ENCODE measurements at places on chromosomes 4 and X. TPM values are rescaled to one million over a fixed set of nuclear protein-coding genes. Genes with fewer than 3 reads are reported as not detected.

ATP2B3 gene
- total RNA-seq: not detected

DNA sequence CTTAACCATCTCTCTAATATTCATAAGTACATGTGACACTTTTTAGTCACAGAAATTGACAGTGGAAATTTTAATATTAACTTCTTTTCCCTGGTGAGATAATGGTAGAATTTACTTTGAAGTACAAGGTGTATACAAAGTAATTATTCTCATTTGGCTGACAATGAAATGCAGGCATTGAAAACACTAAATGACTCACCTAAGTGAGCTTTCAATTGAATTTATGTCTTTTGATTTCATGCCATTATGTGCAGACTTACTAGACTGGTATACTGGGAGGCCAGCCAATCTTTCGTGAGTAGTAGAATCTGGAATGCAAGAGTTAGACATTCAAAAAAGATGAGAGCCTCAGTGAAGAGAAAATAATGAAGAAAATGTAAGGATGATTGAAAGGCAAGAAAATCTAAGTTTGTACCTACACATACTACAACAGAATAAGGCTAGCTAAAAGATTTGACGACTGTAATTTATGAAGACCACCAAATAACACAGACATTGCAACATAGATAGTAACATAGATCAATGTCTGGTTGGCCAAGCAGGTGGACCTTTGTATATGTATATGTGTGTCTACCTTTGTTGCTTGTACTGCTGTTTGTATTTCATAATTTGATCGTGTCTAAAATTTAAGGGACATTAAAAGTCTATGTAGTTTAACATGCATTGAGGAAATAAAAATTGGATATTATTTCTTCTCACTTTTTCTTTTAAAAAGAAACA, 459.7 kb downstream of the IL15 start:
- peak; percentile 96 for DNase-seq

DNA sequence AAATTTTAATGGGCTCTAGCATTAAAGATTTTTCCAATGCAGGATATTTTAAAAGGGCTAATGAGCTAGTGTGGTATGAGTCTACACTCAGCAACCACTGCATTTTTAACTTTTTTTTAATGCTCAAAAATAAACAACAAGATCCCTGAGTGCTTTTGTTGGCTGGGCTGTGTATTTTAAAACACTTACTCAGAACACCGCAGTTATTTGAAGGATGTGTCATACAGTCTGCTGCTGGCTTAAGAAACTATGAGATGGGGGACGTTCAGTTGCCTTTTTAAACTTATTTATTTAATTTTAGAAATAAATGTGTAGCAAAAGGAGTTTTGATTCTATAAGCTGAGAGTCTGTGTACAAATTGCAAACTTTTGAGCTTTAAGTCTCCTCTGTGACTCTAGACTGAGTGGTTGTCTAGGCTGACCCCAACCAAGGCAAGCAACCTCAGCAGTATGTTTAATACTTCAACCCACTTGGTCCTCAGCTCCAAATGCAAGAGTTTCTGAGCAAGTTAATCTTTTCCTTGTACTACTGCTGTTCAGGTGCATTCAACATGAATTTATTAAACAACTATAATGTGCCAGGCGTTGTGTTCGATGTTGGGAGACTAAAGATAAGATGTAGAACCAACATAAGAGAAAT, 278.6 kb upstream of the DIPK2B start:
- peak; percentile 88 for DNase-seq

GRCh38 chr4:94588896-94589693, 137.4 kb downstream of the PDLIM5 start:
- DNase-seq: peak; percentile 44

DNA sequence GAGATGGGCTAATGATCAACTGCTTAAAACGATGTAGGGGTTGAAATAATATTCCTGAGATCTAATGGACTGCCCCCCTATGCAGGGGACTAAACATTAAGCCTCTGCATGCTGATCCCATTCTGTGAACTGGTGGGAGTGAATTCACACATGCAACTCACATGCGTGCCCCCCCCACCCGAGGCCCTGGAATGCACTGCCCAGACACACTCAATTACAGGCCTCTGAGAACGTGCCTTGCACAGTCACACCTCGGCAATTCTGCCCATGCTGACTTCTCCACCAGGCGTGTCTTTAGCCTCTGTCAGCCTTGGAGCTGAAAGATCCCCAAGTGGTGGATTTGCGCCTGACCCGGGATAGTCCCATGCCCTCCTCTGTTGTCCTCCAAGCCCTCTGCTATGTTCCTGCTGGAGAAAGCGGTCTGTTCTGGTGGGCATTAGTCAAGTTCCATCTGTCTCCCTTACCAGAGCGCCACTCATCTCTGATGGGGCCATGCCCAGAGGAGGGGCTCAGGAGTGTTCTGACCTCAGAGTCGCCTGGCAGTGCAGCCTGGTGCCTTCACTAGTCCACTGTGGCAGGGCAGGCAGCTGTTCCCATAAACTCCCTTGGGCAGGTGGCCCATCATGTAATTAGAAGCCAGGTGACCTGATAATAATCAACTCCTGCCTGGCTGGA, 86.5 kb downstream of the DRD5 start:
- no peak for DNase-seq

- DNase-seq: peak; percentile 10
Measured at GRCh38 chrX:105190252-105190853, 30.1 kb downstream of the TEX13A start.
